ENCODE measurements at places on chromosomes 12 and 14. TPM values are rescaled to one million over a fixed set of nuclear protein-coding genes. Genes with fewer than 3 reads are reported as not detected.
A peak's percentile ranks its signal among the peaks of the same experiment; 100 is the strongest.

GRCh38 chr14:70792939-70793338 lies 16.4 kb downstream of the MAP3K9 start:
- no peak for DNase-seq

DNA sequence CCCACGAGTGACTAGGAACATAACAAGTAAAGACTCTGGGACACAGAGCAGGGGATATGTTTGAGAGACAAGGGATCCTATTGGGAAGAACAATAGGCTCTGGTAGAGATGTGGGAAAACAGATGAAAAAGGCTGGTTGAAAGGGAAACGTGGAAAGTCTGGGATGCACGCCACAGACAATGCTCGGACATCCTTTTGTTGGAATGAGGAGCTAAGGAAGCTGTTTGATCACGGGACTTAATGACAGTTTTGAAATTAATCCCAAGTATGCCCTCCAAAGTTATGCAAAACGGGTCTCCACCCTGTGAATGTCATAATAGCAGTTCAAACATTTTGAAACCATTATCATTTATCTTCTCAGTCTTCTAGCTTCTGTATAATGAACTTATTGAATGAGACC lies 31.7 kb upstream of the ANO2 start:
- no peak for DNase-seq

DNA sequence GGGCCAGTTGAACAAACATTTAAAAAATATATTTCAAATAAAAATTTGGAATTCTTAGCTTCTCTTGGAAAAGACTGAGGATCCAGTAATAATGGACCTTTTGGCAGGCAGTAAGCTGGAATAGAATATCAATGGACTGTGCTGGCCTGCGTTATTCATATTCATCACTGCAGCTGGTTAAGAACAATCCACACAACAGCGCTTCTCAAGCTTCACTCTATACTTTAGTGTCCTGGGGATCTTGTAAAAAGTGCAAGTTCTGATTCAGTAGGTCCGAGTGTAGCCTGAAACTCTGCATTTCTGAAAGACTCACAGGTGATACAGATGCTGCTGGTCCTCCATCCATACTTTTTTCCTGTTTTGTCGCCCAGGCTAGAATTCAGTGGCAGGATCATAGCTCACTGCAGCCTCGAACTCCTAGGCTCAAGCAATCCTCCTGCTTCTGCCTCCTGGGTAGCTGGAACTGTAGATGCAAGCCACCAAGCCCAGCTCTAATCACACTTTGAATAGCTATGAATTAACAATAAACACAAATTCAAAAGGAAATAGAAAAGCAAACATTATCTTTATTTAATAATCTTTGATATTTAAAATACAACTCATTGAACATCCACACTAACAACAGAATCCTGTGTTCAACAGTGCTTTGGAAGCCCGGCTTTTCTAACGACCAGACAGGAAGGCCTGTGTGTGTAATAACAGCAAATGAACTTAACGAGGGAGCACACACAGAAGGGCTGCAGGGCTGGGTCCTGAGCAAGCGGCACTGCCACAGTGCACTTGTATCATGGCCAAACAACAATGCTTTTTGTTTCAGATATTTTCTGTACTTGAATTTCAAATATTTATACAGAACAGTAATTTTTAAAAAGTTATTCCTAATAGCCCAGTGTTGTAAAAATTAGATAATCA lies 18.4 kb upstream of the TRIP11 start:
- DNase-seq: no peak

DNA sequence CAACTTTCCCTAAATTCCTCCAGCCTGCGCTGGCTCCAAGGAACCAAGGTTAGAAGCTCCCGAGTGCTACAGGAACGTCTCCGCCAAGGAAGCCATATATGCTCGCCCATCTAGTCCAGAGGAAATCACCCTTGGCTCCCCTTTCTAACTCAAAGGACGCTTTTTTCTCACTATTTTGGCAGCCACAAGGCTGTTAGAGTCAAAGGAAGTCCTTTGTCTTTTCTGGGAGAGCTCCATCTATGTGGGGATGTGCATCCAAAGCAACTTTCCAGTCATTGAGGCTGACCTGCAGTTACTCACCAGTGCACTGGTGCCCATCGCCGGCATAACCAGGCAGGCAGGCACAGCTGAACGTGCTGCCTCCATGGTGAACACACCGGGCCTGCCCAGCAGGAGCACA lies 37.6 kb downstream of the RTRAF start:
- DNase-seq: no peak

DNA sequence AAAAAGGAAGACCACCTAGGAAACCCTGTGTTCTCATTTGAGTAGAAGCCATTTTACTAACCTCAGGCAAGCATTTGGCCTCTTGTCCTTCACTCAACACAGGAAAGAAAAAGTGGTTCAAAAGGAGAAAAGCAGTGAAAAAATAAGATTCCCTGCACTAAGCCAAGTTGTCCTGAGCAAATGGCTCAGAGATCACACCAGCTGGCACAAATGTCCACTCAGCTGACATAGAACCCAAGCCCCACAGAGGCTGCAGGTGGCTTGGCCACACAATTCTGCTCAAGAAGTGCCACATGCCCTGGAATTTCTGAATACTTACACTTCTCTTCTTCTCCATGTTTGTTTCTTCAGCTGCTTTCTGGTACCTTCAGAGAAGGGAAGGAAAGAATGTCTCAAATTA lies 52.0 kb downstream of the LIMA1 start:
- DNase-seq: no peak

- DNase-seq: no peak
These were observed 3.3 kb upstream of the NAA25 start for GRCh38 chr12:112111931-112112330.

GRCh38 chr14:64806862-64807495 lies 72.7 kb downstream of the SPTB start:
- DNase-seq: no peak

DNA sequence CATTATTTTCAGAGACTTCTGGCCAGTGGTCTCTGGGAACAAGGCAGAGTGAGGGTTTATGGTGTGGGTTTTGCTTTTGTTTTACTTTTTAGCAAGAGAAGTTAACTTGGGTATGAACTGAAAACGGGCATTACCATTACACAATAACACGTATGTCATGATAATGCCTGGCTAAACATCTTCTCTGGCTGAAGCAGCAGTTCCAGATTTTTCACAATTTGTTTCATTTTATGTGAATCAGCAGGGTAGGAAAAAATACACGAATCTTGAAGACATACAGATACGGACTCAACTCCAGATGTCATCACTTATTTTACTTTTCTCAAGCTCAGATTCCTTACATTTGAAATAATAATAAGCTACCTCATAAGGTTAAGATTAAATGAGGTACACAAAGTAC lies 2.5 kb upstream of the PCNX4 start:
- no peak for DNase-seq

- peak; percentile 3 for DNase-seq
These were observed 29.1 kb upstream of the SOS2 start for GRCh38 chr14:50260511-50260910.

- no peak for DNase-seq
These were observed 22.5 kb downstream of the FBRSL1 start for GRCh38 chr12:132512197-132513069.

DNA sequence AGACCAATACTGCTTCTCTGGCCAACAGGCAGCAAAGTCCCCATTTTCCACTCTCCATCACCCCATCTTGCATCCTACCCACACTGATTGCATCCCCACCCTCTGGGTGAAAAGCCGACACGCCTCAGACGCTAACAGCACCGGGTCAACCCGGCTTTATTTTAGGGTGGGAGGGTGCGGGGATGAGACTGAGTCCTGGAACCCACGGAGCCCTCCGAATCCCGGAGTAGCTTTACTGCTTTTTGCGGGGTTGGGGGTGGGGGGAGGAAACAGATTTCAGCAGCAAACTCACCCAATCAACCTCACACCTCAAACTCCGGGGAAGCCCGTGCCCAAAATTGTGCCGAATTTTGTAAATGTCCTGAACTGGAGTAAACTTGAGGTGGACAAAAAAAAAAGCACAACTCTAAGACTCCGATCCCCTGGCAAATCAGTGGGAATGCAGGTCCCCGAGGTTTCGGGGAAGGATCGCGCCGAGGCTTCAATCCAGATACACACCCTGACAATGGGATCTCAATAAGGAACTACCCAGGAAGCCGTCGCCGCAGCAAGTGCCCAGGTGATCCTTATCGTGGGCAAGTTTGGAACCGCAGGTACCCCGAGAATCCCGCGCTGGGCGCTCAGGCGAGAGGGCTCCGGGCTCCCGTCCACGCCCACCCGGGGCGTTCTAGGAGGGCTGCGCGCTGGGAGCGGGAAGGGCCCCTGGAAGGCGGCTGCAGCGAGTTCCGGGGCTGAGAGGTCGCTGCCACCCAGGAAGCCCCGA lies 1.1 kb downstream of the GCH1 start:
- DNase-seq: no peak

DNA sequence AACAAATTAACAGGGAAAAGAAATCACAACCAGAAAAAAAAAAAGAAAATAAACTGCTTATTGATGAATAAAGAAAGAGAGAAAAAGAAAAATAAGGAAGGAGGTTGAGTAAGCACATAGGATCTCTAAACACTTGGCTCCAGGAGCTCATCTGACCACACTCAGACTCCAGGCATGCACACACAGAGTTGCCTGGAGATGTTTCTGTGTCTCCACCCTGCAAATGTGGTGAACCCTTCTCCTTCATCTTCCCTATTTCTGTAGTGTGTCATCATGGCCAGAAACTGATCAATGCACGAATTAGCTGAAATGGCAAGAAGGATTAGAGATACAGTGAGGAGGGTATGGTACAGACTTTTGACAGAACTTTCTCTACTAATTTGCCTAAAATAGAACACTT lies 20.2 kb downstream of the OR4N2 start:
- no peak for DNase-seq

GRCh38 chr12:5081016-5081415 lies 37.3 kb downstream of the KCNA5 start:
- no peak for DNase-seq

DNA sequence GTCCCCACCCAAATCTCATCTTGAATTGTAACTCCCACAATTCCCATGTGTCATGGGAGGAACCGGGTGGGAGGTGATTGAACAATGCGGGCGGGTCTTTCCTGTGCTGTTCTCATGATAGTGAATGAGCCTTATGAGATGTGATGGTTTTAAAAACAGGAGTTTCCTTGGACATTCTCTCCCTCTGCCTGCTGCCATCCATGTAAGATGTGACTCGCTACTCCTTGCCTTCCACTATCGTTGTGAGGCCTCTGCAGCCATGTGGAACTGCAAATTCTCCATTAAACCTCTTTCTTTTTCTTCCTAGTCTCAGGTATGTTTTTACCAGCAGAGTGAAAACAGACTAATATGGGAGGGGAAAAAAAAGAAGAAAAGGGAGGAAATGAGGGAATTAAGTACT lies 22.6 kb upstream of the ARHGAP5 start:
- no peak for DNase-seq

DNA sequence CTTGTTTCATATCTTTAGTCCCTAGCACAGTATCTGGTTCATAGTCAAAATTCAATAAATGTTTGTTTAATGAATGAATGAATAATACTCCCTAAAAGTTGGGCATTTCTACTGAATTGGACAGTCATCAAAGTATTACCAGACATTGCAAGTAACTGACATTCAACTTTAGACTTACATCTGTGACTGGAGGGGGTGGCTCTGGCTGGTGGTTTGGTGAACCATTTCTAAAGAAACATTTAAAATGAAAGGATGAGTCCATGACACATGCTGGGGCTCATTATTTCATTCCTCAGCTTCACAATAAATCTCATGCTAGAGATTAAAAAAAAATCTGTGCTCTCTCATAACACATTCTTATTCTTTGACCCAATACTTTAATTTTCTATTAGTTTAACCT lies 20.6 kb upstream of the CSRNP2 start:
- DNase-seq: no peak

GRCh38 chr14:77760381-77761204 lies at the start of gene SNW1:
SNW1 (minus strand) TSS chr14:77761156; CDS start chr14:77761127, 29 bp downstream.
- peak; percentile 23 for DNase-seq

- no peak for DNase-seq
These were observed 501.1 kb downstream of the NAV3 start for GRCh38 chr12:78331753-78332152.

DNA sequence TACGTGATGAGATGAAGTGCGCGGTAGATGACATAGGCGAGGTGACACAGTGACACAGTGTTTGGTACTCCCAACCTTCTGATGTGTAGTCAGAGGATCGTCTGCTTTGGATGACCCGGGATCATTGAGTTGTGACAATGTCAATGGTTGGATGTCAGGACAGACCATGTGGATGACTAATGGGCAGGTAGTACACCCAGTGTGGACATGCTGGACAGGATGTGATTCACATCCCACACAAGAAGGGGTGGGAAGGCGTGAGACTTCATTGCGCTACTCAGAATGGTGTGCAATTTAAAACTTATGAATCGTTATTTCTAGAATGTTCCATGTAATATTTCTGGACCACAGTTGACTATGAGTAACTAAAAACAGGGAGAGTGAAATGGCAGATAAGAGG lies 23.8 kb downstream of the MAP3K9 start:
- DNase-seq: no peak

RTN1 gene
- 3.7 TPM for total RNA-seq

VRTN gene
- total RNA-seq: not detected

SMARCD1 gene
- total RNA-seq: 101 TPM

OTOGL gene
- 0.10 TPM for total RNA-seq

ADAM21 gene
- total RNA-seq: 0.19 TPM

BDKRB1 gene
- not detected for total RNA-seq

CDC42BPB gene
- 191 TPM for total RNA-seq

MYH6 gene
- not detected for total RNA-seq
